Fibroblast of skin of right biceps (primary cell): ENCODE measurements at places on chromosomes 5 and 9.

GRCh38 chr9:121568343-121569265, 69.0 kb upstream of the GGTA1 start:
- DNase-seq, result peak; percentile 44

DNA sequence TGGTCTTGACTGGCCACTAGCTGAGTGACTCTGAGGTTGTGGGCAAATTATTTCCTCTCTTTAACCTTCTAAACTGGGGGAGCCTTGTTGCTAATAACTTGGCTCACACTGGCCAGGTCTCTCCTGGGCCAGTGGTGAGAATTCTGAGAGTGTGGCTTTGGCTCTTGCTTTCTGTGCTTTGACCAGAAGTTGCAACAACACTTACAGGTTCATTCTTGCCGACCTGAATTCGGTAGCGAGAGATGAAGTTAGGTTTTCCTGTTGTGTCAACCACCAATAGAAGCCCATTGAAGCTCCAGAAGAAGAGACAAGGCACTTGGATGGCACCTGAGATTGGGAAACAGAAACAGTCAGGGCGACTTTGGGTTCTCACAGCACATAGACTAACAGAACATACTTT, 19.8 kb downstream of the FAXDC2 start:
- no peak for DNase-seq

- DNase-seq, result peak; percentile 49
Measured at GRCh38 chr9:76394960-76395252, 680 bp upstream of the RFK start.

- DNase-seq, result no peak
Measured at GRCh38 chr9:94164806-94165549, 80.7 kb downstream of the PTPDC1 start.

GRCh38 chr9:134442486-134443173, 116.4 kb downstream of the RXRA start:
- peak; percentile 51 for DNase-seq

GRCh38 chr5:142837081-142837725, 67.0 kb downstream of the ARHGAP26 start:
- DNase-seq, result no peak

DNA sequence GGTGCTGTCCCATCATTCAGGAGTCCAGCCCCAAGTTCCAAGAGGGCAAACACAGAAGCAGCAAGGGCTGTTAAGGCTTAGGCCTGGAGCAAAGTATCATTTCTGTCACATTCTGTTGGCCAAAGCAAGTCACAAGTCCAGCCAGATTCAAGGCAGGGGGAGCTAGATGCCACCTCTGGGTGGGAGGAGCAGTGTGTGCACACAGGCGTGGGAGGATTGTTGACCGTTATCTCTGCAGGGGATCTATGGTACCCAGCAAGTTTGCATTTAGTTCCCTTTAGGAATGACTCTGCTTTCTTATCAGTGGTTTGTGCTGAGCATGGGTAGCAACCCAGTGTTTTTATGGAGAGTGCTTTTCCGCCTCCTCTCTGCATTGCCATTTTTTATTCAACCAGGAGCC, 278.9 kb downstream of the NR3C1 start:
- DNase-seq, result no peak

- no peak for DNase-seq
Measured at GRCh38 chr9:98009936-98010335, 26.8 kb downstream of the ANP32B start.

- DNase-seq, result no peak
Measured at GRCh38 chr5:107474716-107475489, 195.8 kb downstream of the EFNA5 start.
